ENCODE measurements at places on chromosomes 3 and 15.

- DNase-seq, result no peak
Measured at GRCh38 chr3:169528289-169528688, 135.2 kb downstream of the MECOM start.

DNA sequence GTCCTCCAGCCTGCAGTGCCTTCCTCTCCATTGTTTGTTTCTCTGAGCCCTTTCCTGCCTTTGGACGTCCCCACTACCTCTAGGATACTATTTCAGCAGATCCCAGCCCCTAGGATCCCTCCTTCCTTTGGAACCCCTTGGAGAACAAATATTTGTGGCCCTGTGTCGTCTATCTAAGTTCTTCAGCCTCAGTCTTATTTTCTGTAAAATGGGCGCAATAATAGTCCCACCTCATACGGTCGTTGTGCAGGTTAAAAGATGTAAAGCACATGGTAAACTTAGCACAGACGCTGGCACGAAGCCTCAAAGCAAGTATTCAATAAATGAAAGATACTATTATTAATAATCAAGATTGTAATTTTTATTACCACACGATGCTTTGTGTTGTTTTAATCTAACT, 122.0 kb downstream of the SV2B start:
- no peak for DNase-seq

GRCh38 chr3:21310161-21310560, 440.8 kb downstream of the ZNF385D start:
- no peak for DNase-seq

DNA sequence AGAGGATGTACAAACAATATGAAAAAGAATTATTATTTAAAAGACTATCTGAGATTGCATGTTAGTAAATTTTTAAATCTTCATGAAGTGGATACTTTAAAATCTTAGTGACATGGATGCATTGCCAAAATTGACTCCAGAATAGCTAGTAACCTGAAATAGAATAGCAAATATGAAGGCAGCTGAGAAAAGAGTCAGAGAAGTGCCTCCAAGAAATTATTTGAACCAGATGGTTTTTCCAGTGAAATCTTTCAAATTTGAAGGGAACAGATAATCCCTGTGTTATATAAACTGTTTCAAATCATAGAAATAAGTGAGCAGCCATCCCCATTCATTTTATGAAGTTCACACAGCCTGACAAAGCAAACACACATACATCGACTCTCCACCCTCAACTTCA, 29.6 kb downstream of the FSIP1 start:
- DNase-seq, result peak; percentile 1

- DNase-seq, result no peak
Measured at GRCh38 chr3:138089091-138089490, 26.3 kb downstream of the DZIP1L start.
